ENCODE measurements at places on chromosomes 7 and 10.

GRCh38 chr7:5689716-5690115 is 91.7 kb downstream of the RNF216 start:
- DNase-seq, result no peak

DNA sequence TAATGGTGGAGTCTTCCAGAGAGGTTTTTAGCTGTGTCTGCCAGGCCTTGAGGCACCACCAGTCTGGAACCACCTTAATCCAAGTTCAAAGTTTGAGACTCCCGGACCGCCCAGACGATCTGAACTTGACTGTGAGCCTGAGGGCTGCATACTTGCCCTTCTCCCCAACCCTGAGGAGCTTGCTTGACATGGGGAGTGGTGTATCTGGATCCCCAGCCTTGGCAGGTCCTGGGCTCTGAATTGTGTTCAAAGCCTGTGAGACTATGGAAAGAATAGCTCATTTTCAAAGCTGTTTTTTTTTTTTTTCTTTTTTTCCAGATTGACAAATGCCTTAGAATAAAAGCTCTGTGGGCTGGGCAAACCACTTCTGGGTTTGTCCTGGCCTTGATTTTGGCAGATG is 22.3 kb upstream of the CAMK1D start:
- no peak for DNase-seq

- no peak for DNase-seq
Measured at GRCh38 chr10:68954904-68955303, 1.1 kb upstream of the DDX21 start.

GRCh38 chr7:46175221-46175620 is 254.1 kb upstream of the IGFBP3 start:
- no peak for DNase-seq

- DNase-seq, result no peak
Measured at GRCh38 chr7:21077602-21078001, 290.9 kb upstream of the SP8 start.

- DNase-seq, result no peak
Measured at GRCh38 chr7:141648276-141649114, 53.5 kb downstream of the DENND11 start.

DNA sequence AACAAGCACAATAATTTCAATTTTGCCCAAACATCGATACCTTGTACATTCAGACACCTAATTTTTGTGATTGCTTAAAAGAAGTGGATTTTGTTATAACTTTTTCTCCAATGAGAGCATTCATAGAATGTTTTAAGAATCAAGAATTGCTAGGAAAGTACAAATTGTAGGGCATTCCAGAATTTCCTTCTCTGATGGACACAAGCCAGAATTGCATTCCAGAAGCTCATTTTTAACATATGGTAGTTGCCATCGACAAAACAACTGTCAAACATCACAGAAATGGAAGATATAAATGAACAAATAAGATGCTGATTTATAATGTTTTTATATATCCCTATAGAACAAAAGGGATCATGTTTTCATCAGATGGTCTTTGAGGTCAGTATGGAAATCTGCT is 258.4 kb upstream of the NPVF start:
- no peak for DNase-seq

DNA sequence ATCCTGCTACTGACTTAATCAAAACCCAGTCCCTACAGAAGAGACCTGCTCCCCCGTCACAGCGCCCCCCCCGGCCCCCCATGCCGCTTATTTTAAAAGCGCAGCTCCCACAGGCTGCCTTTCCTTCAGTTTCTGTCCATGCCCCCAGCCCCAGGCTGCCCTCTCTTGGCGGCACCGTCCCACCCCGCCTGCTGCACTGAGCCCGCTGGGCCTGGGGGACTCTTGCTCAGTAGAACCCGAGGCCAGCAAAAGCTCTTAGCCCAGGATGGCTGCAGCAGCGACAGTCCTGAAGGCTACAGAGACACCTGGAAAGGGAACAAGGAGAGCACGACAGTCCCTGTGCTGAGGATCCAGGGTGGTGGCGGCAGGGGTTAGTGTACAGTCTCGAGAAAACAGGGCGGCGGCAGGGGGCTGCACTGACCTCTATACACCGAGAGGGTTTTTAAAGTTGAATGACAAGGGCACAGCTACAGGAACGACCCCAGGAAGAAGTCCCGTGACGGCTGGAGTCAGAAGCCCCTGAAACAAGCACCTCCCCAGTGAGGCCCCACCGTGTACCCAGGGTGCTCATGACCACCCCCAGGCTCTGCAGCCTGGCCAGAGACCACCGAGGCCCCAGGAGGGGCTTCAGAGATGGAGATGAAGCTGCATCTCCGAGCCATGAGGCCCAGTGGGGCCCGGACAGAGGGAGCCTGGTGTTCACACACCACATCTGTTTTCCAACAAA is 54.4 kb downstream of the ZRANB1 start:
- DNase-seq, result no peak

- DNase-seq, result peak; percentile 11
Measured at GRCh38 chr7:6705959-6706665, 635 bp downstream of the ZNF12 start.
